Neural progenitor cell (in vitro differentiated cells): ENCODE measurements at places on chromosomes 7 and 10. TPM values are rescaled to one million over a fixed set of nuclear protein-coding genes. Genes with fewer than 3 reads are reported as not detected.

Gene LBX1
- total RNA-seq: not detected in 2 replicates

DNA sequence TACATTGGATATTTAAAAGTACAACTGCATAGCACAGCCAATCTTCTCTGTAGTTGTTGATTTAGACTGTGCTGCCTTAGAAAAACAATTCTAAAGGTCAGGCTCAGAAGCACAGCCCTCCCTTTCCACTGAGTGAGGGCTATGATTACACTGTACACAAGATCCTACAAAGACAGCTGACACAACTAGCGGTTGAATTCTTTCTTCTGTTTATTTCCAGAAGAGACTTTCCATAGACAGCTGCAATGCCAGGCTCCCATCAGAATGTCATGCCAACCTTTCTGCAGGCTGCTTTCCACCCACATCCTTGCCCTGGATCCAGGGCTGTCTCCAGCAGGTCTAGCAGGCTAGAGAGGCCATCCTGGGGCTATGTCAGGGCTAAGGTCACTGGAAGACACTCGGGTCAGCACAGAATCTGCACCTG, 39.3 kb downstream of the FAM13C start:
- H3K4me1 ChIP-seq: peaks cover 17% of the 10 kb centered on the region
- DNase-seq: no peak
- H3K27ac ChIP-seq: no peak overlapping the region
- no peaks in the 10 kb centered on the region for H3K36me3 ChIP-seq

GRCh38 chr10:128825626-128826025, 641.4 kb upstream of the MGMT start:
- H3K27me3 ChIP-seq: no peaks in the 10 kb centered on the region
- H3K27ac ChIP-seq: no peak overlapping the region
- no peak for DNase-seq
- H3K4me3 ChIP-seq: no peak overlapping the region
- H3K4me1 ChIP-seq: no peaks in the 10 kb centered on the region

- no peaks in the 10 kb centered on the region for H3K4me1 ChIP-seq
- no peaks in the 10 kb centered on the region for H3K27me3 ChIP-seq
- DNase-seq: no peak
- no peak overlapping the region for H3K27ac ChIP-seq
- H3K36me3 ChIP-seq: no peaks in the 10 kb centered on the region
Measured at GRCh38 chr10:70274643-70275042, 9.2 kb downstream of the NPFFR1 start.

GRCh38 chr10:130128922-130129321, 7.3 kb upstream of the GLRX3 start:
- H3K27ac ChIP-seq: no peak overlapping the region
- peaks cover 25% of the 10 kb centered on the region for H3K4me1 ChIP-seq
- no peaks in the 10 kb centered on the region for H3K27me3 ChIP-seq
- no peak overlapping the region for H3K4me3 ChIP-seq
- DNase-seq: peak; percentile 18
- no peaks in the 10 kb centered on the region for H3K36me3 ChIP-seq
